ENCODE measurements at places on chromosomes 2 and 18.

DNA sequence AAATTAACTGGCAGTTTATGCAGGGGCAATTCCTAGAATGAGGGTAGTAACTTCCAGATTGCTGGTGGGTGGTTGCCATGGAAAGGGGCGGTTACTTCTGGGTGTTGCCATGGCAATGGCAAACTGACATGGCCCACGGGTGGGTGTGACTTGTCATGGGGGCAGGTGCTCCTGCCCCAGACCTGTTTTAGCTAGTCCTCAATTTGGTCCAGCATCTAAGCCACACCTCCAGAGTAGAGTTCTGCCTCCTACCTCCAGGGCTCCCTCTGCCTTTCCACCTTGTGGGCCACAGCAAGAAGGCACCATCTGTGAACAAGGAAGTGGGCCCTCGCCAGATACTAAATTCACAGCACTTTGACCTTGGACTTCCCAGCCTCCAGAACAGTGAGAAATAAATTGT, 148.7 kb downstream of the TFCP2L1 start:
- DNase-seq = no peak

DNA sequence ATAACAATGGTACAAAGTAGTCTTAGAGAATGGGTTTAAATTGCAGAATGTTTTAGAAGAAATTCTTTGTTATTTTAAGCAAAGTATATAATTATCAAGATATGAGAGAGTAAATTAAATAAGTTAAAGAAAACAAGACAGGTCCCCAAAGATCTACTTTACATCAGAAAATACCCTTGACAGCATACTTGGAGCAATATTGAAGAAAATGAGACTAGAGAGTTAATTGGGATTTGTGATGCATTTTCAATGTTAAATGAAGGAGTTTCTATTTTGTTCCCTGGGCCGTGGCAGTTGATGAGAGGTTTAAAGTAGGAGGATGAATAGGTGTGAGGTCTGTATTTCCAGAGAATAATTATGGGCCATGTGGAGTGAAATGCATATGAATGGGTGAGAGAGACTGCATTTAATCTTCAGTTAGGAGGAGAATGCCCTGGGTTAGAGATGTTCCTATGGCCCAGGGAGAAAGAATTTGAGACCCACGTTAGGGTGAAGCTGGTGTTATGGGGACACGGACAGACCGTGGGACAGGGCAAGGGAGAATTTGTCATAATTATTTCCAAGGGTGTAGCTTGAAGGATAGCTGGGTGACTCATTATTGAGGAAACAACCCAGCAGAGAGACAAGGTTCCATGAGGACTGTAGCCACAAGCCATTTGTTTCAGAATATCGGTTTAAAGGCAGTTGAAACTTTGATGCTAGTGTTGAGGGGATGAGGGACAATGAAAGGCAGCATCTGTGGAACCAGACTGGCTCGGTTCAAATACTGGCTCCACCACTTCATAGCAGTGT, 22.7 kb downstream of the MGAT5 start:
- peak; percentile 24 for DNase-seq

- peak; percentile 86 for DNase-seq
Measured at GRCh38 chr2:105324732-105325131, 4.8 kb downstream of the TGFBRAP1 start.

GRCh38 chr2:173343921-173344320, 10.8 kb upstream of the CDCA7 start:
- DNase-seq = no peak

Data from fibroblast of skin of scalp (primary cell).